ENCODE measurements at places on chromosomes 1 and 21.
A peak's percentile ranks its signal among the peaks of the same experiment; 100 is the strongest.

DNA sequence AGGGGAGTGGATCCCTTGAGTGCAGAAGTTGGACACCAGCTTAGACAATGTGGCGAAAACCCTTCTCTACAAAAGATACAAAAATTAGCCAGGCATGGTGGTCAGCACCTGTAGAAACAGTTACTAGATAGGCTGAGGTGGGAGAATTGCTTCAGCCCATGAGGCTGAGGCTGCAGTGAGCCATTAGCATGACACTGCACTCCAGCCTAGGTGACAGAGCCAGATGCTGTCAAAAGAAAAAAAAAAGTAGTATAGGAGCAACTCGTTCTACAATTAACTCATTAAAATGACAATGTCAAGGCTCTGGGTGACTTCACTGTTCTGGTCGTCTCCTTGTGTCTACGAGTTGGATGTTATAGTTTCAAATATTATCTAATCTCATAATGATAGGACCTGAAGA lies 370.6 kb upstream of the NCAM2 start:
- DNase-seq, result no peak

GRCh38 chr21:39131791-39132190 lies 51.5 kb downstream of the PSMG1 start:
- no peak for DNase-seq

DNA sequence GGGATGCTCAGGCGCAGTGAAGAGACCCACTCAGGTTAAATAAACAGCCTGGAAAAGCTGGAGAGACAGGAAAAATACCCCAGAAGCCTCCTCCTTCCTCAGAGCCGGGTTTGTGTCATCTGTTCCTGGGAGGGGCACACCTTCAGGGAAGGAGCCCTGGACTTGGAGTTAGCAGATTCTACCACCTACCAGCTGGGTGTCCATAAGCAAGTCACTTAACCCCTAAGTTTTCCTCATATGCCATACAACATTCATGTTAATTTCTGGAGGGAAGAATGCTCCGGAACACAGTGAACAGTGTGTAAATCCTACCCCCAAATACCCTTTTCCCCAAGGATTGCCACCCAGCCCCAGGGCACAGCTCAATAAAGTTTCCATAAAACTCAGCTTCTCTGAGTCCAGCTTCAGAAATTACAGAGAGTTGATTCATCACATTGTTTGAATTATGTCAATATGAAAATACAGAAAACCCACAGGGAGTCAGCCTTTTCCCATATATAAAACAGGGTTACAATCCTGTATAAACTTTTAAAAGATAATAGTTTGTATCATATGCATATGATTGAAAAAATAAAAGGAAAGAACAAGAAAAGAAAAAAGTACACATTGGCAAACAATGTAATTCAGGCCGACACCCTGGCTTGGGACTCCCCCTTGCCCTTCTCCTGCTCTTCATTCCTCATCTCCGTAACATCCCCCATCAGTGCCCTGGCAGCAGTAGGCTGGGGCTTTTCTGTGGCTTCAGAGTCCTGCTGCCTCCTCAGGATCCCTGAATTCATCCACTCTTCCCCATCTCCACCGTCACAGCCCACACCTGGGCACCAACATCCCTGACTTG lies 291.8 kb upstream of the USP24 start:
- DNase-seq, result peak; percentile 50

DNA sequence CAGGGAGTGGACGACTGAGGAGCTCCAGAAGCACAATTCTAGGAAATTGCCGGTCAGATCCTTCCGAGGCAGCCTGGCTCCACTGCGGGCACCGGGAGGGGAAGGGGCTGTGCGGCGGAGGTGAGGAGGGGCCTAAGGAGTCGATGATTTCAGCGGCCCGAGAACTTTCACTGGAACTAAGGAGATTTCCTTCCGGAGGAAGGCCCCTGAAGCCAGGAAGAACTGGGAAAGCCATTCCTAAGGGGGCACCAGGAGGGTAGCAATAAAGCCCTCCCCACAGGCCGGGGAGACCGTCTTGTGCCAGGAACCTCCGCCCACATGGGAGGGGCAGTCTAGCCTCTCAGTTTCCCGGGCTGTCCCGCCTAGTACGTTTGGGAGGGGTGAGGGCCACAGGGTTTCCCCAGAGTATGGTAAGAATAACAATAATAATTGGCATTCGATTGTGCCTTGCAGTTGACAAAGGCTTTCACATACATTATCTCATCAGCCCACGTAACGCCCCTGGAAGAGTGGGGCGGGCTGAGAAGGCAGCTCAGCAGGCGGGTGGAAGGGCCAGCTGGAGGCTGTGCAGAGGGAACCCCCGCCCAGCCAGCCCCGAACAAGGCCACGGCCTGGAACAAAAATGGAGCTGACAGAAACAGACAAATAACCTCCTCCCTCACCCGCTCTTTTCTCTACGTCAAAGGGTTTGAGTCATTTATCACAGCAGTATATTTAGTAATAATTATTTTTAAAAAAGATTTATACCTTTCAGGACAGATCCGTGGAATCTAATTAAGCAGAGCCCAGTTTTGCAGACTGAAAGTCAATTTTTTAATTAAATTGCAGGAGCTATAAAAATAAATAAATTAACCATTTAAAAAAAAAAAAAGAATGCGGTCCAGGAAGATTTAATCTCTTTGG lies 19.8 kb downstream of the NPR1 start:
- no peak for DNase-seq

- no peak for DNase-seq
Observed at GRCh38 chr1:206694171-206695124, 9.7 kb downstream of the MAPKAPK2 start.

DNA sequence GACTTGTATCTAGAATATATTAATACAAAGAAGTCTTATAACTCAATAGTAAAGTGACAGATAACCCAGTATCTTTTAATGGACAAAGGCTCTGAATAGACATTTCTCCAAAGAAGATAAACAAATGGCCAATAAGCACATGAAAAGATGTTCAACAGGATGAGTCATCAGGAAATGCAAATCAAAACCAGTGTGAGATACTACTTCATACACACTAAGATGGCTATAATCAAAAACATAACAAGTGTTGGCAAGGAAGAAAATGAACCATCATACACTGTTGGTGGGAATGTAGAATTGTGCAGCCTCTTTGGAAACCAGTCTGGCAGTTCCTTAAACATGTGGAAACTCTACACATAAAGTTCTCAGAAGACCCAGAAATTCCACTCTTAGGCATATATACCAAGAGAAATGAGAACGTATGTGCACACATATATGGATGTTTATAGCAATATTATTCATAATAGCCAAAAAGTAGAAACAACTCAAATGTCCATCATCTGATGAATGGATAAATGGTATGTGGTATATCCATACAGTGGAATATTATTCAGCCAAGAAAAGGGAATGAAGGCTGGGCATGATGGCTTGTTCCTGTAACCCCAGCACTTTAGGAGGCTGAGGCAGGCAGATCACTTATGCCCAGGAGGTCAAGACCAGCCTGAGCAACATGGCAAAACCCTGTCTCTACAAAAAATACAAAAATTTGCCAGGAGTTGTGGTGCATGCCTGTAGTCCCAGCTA lies 9.9 kb upstream of the MPL start:
- DNase-seq, result no peak

GRCh38 chr1:160981584-160982411 lies 27.2 kb upstream of the ITLN2 start:
- DNase-seq, result no peak

- no peak for DNase-seq
Observed at GRCh38 chr1:180951186-180951745, 38.6 kb downstream of the KIAA1614 start.

DNA sequence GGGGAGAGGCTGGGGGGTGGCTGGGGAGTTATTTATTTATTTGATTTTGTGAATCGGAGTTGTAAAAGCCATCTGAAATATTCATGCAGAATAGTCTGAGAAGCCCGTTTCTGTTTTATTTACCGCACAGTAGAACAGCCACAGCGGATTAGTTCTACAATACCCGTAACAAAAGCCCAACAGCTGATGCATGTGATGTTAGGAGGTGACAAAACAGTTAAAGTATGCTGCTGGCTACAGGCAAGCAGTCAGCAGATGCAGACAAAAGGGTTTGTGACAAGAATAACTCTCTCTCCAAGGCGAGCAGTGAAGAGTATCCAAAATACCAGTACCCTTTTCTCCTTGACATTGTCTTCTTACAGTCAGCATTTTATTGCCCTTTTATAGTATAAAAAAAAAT lies 42.0 kb downstream of the PROX1 start:
- no peak for DNase-seq

DNA sequence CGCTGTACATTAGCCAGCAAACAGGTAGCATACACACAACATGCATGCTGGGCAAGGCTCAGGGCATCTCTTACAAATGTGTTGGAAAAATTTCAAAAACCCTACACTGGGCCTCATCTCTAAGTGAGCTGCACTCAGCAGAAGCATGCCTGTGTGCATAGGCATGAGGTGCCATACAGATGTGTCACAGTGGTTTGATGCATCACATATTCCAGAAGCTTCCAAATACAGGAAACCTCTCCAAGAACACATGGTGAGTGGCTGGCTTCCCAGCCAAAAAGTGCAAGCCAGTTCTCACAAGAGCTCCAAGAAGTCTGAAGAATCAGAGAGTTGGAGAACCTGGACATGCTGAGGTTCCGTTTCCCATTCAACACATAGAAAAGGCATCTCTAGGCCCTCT lies 58.3 kb downstream of the CD46 start:
- DNase-seq, result peak; percentile 72

DNA sequence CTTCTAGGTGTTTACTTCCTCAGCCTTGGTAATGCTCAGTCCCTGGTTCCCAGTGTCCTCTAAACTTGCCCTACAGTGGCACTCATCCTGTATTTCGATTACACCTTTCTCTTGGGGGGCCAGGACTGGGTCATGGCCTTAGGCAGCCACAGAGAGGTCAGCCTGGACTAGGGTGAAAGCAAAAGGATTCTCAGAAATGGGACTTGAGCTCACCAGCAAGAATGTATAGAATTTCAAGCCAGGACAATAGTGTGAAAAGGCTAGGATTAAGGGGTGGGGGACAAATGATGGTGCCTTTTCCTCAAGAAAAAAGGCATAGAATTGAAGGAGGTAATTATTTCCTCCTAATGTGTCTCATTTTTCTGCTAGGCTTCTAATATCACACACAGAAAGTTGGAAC lies 166.8 kb upstream of the RUNX1 start:
- no peak for DNase-seq

DNA sequence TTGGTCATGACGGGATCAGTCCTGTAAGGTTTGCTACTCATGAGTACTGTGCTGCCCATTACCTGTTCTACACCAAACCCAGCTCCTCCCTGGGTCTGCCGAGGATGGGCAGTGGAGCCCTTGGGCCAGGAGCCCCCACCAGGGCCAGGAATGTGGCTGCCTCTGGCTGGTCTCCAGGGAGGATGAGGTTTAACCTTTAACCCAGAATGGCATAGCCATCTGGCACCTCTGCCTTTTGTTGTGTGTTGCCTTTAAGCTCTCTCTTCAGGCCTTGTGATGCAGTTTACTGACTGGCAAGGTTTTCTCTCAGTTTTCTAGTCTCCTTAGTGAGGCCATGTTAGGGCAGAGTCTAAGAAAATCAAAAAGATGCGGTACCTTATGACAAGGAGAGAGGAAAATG lies 38.6 kb downstream of the SIPA1L2 start:
- no peak for DNase-seq

DNA sequence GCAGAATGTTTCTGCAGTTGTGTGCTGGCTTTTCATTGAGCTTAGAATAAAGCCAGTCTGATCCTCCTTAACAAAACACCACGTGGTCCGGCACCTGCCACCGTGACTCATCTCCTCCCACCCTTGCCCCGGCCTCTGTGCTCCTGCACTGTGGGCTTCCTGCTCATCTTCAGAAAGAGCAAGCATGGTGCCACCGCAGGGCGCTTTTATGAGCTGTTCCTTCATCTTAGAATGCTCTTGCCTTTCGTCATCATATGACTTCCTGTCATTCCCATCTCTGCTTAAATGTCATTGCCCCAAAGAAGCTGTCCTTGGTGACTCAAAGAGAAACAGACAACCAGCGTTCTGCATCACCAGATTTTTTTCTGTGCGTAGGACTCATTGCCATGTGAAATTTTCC lies 117.8 kb downstream of the HHAT start:
- DNase-seq, result no peak

DNA sequence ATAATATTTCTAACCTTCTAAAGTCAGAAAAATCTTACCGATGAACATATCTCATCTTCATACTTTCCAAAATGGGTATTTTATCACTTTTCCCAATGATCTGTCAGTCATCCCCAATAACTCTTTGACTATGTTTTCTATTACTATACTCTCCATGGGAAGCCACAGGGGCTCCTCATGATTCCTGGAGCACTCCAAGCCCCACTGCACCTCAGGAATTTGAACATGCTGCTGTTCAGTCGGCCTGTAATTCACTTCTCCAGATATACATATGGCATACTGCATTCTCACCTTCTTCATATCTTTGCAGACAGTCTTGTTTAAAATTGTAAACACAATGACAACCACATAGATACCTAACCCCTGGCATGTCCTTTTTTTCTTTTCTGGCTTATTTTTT lies 333.0 kb downstream of the BRINP3 start:
- DNase-seq, result no peak

DNA sequence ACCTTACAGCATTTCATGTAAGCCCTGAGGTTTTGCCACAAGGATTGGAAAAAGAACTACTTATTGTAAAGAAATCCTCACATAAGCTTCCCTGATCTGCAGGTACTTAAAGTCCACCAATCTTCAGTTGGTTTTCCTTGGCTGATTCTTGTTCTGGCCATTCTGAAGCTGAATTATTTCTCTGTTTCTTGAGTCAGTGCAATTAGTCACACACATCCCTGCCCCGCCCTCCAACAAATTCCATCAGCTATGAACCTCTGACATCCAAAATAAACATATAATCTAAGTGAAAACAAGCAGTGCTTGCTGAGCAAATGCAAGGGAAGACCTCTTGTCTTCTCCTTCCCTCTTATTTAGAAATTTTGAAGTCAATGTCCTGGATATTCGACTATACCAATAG lies 8.2 kb upstream of the FNDC7 start:
- DNase-seq, result peak; percentile 75

DNA sequence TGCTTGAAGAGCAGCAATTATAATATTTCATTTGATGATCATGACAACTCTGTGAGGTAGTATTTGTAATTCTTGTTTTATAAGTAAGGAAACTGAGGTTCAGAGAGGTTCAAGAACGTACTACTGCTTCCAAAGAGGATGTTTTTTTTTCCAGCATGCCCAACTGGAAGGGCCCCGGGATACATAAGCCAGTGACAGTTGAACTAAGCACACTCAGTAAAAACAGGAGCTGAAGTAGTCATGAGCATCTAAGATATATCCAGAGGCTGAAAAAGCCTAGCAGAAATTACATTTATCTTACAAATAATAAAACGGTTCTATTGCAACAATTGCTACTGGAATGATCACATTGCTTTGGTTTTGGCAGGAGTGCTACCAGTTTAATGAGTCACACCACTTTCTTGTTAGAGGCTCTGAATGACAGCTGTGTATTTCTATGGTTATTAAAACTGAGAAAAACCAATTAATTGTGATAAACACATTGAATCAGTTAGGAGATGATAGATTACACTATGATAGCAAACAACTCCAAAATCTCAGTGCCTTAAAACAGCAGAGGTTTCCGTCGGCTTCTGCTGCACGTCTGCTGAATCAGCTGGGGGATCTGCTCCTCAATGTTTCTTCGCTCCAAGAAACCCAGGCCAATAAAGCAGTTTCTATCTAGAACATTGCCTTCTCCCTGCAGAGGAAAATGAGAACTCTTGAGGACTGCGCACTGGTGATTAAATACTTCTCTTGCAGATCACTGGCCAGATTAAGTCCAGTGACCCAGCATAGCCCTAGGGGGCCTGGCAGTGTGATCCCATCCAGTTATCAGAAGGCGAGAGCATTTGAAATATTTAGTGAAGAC lies 522.7 kb downstream of the PLPP3 start:
- DNase-seq, result peak; percentile 58
